HTR-8/SVneo (cell line): ENCODE measurements at places on chromosomes 5 and 9.
A peak's percentile ranks its signal among the peaks of the same experiment; 100 is the strongest.

- no peak for DNase-seq
These were observed 83.2 kb upstream of the TBCA start for GRCh38 chr5:77859306-77859705.

DNA sequence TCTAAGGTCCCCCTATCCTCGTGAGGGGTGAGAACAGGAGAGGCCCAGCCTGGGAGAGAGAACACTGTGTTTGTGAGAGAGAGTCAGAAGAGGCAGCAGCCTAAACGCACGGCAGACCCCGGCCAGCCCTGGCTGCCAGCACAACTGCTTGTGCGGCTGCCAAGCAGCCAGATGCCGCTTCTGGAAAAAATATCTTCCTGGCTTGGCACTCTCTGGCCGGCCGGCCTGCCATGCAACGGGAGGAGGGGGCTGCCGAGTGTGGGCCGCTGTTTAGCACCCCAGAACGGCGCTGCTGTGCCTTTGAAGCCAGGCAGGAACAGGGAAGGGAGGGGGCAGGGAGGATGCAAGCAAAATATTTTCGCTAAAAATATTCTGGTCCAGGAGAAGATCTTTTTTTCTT, 105.0 kb downstream of the FGF18 start:
- no peak for DNase-seq

- peak; percentile 18 for DNase-seq
These were observed 79.5 kb downstream of the OSMR start for GRCh38 chr5:38925154-38925925.

DNA sequence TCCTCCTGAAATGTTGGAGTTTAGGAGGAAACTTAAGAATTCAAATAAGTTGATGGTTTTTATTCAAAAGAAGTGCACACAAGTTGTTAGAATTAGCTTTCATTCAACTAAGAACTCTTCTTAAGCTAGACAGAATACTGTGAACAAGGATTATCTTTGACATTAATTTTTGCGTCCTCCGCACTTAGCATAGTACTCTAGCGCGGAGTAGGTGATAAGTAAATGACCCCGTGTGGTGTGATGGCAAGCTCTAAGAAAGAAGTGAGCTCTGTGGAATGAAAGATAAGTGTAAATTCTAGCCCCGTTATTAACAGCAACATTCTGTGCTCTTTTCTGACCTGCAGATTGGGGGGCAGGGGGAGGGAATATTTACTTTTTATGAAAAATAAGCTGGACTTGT, 1.0 kb downstream of the BRIX1 start:
- DNase-seq, result no peak

DNA sequence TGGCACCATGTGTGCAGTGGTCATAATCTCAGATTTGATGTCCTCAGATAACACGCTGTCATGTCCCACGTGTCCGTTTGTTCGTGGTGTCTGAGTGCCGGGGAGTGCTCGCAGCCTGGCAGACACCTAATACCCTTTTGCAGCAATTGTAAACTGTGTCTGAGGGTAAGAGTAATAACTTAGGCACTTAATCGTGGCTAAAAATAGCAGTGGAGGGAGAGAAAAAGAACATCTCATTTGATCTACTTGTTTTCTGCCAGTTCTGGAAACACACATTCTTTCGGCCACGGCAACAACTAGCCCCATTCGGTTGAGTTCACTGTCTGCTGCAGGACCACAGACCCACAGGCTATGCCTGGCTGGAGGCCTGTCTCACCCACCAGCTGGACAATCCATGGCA, 16.5 kb downstream of the ADCY2 start:
- no peak for DNase-seq

DNA sequence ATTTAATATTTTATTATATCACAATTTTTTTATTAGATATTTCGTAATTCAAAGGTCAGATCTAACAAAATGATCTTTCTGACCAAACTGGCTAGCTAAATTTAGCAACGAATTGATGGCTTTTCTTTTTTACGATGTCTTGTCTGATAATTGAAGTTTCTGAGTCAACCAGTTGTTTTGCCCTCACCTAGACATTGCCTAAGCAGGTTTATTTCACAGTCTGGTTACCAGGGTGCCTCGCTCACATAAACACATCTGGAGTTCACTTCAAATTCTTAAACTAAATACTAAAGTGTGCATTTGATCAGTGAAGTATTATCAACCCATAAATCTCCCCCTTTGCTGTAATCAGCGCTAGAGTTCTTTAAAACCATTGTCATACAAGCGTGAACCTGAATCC, 448.3 kb downstream of the TLE4 start:
- DNase-seq, result no peak

DNA sequence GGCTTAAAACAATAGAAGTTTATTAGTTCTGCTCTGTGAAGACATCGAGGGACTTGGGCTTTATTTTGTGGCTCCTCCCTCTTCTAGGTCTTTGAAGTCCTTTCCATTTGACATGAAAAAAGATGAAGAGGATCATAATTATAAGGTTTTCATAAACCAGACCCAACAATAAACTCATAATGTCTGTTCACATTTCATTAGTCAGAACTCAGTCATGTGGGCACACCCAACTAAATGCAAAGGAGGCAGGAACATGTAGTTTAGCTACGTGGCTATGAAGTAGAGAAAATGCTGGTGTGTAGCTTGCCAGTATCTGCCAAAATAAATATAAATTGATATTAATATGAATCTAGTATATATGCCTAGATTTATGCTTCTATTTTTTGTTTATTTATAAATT, 393.9 kb upstream of the C9orf72 start:
- DNase-seq, result no peak

DNA sequence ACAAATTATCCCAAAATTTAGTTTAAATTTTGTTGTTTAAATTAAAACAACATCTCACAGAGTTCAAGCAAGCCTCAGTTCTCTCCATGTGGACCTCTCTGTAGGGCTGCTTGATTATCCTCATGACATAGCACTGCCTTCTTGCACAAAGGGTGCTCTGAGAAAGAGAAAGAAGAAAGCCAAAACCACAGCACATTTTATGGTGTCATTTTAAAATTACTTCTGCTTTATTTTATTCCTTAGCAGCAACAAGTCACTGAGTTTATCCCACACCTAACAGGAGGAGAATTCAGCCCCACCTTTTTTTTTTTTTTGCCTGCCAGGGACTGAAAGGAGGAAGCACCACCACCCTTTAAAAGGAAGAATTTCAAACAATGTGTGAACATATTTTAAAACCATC, 12.8 kb upstream of the KCNV2 start:
- DNase-seq, result no peak

DNA sequence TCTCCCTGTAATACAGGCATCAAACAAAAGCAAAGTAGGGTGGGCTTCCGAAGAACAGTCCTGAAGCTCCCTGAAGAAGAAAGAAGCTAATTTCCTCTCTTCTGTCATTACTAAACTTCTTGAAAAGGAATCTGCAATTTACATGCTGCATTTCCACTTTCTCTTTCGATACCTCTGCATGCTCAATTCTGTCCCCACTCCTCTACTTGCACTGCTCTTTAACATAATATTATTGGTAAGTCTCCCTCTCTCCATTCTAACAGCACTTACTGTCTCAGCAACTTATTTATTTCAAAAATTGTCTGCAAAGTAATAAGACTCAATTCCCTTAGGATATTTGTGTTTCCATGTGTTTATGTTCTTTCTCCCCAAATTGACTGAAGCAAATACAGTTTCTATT, 3.9 kb upstream of the PLPP1 start:
- no peak for DNase-seq

DNA sequence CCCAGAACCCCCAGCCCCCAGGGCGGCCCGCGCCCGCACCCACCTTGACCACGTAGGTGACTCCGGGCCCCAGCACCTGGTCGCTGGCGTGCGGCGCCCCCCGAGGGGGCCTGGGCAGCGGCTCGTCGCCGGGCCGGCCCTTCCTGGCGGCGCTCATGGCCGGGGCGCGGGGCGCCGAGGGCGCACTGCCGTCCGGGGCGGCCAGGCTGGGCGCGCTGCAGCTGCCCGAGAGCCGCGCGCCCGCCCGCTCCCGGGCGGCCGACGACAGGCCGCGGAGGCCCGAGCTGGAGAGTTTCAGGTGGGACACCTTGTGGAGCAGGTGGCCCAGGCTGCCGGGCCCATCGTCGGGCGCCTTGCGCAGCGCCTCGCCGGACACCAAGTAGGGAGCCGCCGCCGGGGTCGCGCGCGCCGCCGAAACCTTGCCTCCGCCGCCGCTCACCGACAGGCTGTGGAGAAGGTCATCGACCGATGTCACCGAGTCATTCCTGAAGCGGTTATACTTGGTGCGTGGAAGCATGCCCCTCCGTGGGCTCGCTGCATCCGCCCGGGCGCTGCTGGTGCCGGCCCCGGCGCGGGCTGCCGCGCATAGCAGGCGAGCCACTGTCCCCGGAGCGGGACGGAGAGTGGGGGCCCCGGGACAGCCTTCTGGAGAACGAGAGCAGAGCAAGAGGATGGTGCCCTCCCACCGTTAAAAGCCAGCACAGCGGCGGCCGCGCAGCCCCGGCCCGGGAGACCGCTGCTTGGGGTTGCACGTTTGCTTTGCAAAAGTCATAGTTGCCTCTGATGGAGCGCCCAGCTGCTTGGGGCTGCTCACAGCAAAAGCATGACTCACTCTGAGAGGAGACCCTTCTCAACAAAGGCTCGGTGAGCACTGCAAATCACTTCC, at the start of gene SHC3:
SHC3 (minus strand) TSS at position 875 of the 886 bp plus-strand sequence; CDS start at position 517, 358 bp downstream.
- no peak for DNase-seq

- no peak for DNase-seq
These were observed 106.5 kb upstream of the PARP8 start for GRCh38 chr5:50559955-50560354.

- no peak for DNase-seq
These were observed 6.4 kb upstream of the EXOC3 start for GRCh38 chr5:436641-436975.

GRCh38 chr9:6805532-6805931, 47.8 kb downstream of the KDM4C start:
- no peak for DNase-seq

DNA sequence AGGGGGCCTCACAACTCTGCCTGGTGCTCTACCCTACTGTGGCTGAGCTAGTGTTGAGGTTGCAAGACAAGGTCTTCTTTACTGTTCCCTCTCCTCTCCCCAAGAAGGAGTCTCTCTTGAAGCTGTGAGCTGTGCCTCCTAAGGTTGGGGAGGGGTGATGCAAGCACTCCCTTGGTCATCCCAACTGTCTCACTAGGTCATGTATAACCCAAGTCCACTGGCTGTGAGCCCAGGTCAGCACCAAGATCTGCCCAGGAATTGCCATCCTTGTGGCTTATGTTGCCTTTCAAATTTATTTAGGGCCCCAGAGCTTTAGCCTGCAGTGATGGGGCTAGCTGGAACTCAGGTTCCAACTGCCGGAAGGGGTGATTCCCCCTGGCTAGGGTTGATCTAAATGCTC, 10.3 kb upstream of the YTHDC2 start:
- no peak for DNase-seq

- DNase-seq, result peak; percentile 3
These were observed 547.2 kb downstream of the LRRC70 start for GRCh38 chr5:63125862-63126261.

GRCh38 chr5:123810746-123811340, 298.9 kb downstream of the CSNK1G3 start:
- DNase-seq, result no peak

DNA sequence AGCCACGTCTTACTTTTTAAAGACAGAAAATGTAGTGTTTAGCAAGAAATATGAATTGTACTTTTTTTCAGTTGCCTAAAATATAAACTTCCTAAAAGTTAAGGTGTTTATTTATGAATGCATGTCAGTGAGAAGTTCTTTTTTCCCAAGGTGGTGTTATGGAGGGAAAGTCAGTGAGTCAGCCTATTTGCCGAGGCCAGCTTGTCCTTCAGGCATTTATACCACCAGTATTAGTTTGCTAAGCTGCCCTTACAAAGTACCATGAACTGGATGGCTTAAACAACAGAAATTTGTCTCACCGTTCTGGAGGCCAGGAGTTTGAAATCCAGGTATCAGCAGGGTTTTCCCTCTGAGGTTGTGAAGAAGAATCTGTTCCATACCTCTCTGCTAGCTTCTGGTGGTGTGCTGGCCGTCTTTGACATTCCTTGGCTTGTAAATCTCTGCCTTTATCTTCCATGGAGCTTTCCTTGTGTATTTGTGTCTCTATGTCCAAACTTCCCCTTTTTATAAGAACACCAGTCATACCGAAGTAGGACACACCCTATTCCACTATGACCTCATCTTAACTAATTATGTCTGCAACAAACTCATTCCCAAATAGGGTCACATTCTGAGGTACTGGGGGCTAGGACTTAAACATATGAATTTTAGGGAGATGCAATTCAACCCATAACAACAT, 38.4 kb downstream of the PRKACG start:
- no peak for DNase-seq

- DNase-seq, result no peak
These were observed 32.7 kb downstream of the MTAP start for GRCh38 chr9:21835121-21835520.

GRCh38 chr9:131645078-131645776, 94.6 kb downstream of the RAPGEF1 start:
- no peak for DNase-seq

GRCh38 chr9:134984372-134985265, 66.9 kb upstream of the FCN1 start:
- DNase-seq, result no peak

DNA sequence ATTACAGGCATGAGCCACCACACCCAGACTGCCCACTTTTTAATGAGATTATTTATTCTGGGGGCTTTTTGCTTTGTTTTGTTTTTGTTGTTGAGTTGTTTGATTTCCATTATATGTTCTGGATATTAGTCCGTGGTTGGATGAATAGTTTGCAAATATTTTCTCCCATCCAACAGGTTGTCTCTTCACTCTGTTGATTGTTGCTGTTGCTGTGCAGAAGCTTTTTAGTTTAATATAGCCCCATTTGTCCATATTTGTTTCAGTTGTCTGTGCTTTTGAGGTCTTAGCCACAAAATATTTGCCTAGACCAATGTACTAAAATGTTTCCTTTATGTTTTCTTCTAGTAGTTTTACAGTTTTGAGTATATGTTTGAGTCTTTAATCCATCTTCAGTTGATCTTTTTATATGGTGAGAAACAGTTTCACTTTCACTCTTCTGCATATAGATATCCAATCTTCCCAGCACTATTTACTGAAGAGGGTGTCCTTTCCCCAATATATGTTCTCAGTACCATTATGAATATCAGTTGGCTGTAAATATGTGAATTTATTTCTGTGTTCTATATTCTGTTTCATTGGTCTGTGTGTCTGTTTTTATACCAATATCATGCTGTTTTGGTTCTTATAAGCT, 30.2 kb upstream of the TBCA start:
- DNase-seq, result no peak

DNA sequence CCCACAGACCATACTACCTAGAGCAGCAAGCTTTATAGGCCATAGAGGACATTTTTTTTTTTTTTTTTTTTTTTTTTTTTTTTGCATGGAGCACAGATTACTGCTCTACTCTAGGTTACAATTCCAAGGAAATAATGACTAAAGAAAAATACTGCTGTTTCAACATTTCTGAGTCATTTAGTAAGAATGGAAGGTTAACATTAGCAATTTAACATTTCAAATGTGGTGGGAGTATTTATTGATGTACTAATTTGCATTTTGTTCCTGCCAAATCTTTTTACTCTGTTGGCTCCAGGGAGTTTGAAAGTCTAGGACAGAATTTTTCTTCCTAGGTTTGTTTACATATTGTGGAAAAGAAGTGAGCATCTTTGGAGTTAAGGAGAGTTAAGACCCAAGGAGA, 142.1 kb upstream of the CCDC152 start:
- DNase-seq, result no peak

GRCh38 chr9:128416432-128417019, 4.1 kb upstream of the CERCAM start:
- DNase-seq, result no peak

GRCh38 chr9:102403514-102403913, 591.6 kb upstream of the CYLC2 start:
- DNase-seq, result no peak

GRCh38 chr5:160450164-160450932, 28.7 kb downstream of the PTTG1 start:
- DNase-seq, result peak; percentile 23

GRCh38 chr5:87394411-87395165, 18.1 kb downstream of the CCNH start:
- no peak for DNase-seq
